CD4-positive, alpha-beta T cell treated with Interleukin-12 subunit alpha and Interleukin-12 subunit beta, for 1 hour (primary cell): ENCODE measurements at places on chromosomes 11 and 22.

DNA sequence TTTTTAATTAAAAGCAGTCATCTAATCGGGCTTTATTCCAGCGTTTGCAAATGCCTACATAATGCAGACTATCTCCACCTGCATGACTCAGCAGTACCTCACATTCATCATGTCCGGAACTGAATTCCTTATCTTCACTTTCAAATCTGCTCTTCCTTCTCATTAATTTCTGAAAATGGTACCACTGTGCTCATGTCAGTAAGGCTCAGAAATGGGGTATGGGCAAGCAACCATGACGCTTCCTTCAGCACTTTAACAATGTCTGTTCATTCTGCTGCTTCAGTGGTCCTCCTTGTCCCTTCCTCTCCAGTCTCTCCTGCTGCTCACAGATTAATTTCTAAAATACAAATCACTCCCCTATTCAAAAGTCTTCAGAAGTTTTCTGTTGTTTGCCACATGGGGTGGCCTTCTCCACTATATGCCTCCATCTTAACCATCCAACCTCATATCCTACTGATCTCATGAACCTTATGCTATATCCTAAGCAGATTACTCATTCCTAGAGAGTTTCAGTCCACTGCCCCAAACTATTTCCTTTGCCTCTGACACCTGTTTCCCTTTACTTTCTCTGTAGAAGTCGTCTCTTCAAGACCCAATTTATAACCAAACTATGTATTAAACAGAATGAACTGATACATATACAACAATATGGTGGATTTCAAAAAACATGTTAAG lies 7.0 kb downstream of the GTF2H1 start:
- DNase-seq = no peak

DNA sequence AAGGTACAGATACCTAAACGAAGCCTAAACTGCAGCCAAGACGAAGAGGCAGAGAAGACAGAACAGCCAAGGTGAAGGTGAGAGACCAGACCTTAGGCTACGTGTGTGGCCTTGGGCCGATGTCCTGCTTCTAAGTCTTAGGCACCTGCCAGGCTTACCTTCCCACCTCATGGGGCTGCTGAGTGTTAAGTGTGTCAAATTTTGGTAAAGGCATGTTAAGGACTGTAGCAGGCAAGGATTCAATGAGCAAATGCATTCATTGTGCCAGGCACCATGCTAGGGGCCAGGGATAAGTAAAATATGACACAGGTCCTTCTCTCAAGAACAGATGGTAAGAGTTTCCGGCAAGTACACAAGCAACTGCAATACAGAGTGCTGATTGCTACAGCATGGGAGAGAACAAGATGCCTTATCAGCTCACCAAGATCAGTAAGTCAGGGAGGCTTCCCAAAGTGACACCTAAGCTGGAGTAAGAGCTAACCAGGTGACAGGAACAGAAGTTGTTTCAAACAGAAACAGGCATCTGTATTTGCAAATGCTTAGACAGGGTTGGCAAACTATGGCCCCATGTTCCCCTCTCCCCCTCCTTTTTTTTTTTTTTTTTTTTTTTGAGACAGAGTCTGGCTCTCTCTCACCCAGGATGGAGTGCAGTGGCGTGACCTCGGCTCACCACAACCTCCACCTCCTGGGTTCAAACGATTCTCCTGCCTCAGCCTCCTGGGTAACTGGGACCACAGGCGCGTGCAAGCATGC lies 46.7 kb downstream of the CLTCL1 start:
- no peak for DNase-seq

DNA sequence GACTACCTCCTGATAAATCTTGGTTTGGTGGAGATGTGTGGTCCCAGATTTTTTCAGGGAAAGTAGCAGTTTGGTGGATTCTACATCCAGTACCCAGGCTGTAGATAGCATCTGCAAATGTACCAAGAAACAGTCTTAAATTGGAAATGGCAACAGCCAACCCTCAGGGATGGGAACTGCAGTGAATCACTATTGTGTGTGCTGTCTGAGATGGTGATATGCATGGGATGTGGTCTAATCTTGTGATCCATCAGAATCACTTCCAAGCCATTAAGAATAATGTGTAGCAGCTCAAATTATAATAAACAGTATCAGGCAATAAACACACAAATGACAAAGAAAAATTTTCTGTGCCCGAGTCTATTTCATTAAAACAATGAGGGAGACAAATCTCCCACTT lies 3.4 kb downstream of the OLFML1 start:
- no peak for DNase-seq

DNA sequence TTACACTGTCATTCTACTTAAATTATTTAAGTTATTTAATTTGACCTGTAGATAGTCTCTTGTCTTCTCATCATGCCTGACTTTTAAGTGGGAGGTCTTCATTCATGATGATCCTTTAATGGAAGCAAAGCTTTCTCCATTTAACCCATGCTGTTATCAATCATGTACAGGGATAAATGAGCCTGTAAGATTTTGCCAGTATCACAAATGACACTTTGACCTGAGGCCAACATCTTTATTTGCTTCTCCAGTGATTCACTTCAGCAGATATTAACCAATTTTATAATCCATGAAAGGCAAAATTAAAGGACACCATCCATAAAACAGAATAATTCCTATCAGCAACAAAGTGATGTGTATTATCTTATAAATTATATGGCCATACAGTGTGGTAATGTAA lies 7.7 kb downstream of the CCDC73 start:
- no peak for DNase-seq

- DNase-seq = no peak
Observed at GRCh38 chr22:43996981-43997265, 27.2 kb upstream of the PARVB start.

DNA sequence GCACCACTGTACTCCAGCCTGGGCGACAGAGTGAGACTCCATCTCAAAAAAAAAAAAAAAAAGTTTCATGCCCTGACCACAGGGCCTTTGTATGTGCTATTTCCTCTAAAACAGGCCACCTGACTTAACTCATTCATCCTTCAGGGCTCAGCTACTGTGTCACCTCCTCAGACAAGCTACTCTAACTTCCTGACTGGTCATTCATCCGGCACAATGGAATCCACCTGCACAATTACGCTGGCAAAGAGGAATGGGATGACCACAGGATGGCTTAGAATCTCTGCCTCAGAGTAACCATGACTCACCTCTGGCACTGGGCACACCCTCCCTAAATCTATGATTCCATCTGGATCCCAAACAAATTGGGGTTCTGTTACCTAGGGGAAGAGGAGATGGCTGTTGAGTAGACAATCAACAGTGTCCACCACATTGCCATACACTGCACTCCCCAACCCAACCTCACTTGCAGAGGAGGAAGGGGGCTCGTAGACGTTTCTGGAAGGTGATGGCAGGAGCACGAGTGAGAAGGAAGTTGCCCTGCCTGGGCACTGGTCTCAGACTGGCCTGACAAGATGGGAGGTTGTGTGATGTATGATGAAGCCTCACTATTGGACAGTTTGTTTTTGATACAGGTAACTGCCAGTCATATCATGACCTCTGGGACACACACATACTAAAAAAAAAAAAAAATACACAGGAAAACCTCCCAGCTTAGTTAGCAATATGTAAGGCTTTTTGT lies 22.8 kb upstream of the HMOX1 start:
- no peak for DNase-seq

- DNase-seq = no peak
Observed at GRCh38 chr22:21730535-21731308, 4.9 kb downstream of the YPEL1 start.

DNA sequence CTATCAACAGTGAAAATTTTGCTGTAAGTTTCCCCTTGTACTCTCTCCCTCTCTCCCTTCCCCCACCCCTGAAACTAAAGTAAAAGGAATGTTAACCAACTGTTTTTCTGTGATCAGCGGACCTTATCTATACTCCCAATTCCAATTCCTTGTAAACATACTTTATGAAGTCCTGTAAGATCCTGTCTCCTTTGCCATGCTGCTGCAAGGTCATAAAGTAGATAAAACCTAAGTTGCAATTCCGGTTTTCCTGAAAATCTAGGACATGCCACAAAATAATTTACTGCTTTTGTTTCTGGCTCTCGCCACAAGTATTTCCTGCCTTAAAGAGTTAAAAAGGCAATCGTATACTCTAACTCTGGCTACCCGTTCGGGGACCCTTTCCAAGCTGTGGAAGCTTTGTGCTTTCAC lies 1469.0 kb downstream of the LRRC4C start:
- DNase-seq = no peak

DNA sequence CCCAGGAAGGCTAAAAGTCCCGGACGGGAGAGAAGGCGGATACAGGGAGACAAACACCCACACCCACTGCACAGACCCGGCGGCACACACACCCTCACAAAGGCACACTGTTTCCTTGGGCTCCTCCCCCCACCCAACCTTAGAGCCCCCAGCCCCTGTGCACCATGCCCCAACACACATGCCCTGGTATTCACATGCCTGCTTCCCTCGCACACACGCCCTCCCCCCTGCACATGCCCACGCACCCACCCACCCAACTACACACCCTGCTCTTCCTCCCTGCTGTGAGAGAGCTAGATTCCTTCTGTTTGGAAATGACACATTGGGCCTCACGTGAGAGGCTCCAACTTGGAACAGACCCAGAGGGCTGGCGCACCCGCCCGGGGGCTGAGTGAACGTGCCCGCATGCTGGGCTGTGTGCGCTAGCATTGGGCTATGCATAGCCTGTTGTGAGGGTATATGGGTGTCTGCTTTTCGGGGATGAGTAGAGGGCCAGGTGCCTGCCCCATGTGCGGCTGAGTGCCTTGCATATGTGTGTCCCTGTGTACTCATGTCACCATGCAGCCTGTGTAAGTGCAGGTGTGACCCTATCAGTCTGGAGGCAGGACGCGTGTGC lies 518 bp upstream of the CHRM1 start:
- DNase-seq = no peak

- no peak for DNase-seq
Observed at GRCh38 chr11:115077740-115078139, 399.4 kb downstream of the NXPE2 start.

DNA sequence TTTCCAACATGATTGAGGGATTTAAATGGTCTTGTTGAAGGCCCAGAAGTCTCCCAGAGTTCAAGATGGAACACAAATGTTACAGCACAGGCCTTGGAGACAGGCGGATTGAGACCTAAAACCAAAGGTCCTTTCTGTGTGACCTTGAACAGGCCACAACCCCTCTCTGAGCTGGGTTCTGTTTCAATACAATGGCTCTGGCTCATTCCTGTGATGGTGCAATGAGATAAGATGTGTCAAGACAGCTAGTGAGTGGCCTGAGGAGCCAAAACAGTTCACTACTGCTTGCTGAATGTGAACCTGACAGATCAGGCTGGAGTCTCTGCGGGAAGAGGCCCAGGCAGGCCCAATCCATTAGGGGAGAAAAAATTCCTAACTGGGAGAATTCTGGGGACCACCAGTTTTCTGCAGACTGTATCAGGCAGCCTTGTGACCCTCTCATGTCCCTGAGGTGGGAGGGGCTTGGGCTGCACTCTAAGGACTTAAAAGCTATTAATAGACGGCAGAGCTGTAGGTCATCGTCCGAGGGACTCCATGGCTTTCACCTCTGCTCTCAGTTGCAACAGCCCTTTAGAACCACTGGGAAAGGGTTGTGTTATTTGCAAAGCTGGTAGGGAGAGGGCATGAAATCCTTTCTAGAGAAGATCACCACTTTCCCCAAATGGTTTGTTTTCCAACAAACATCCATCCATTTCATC lies 126.1 kb upstream of the TEAD1 start:
- DNase-seq = no peak

DNA sequence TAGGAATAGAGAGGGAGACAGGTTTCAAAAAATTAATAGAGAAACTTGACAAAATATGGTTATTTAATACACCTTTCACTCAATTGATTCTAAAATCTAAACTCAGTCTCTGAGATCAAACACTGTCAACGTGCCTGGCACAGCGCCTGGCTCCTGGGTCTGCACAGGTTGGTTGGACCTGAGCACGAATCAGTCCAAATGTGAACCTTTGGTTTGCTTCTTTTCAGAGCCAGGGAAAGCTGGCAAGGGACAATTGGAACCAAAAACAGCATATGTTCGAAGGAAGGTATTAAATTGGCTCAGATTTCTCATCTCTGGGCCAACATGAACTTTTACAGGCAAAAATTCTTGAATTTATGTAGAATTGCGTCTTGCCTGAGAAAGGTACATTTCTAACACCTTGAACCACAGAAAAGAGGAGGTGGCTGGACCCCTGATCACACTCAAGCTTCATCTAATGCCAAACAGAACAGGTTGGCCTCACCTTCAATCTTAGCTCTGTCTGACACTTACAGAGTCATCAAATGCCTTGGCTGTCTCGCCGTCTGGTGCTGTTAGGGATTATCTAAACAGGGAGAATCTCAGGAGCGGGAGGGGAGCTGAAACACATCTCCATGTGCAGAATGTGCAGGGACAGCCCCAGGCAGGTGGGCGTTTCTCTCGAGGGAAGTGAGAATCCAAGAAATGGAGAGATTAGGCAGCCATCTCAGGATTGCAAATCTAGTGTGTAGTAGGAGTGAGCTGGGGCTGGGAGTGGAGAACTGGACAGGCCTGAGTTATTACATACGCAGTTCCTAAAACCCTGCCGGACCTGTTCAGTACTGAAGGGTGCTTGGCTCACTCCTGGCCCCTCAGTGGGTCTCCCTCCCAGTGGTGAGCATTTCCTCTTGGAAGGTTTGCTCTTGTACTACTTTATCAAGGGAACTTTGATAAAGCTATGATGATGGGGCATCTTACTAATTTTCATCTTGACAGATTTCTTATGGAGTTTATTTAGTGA lies 442.2 kb upstream of the B3GAT1 start:
- DNase-seq = no peak

DNA sequence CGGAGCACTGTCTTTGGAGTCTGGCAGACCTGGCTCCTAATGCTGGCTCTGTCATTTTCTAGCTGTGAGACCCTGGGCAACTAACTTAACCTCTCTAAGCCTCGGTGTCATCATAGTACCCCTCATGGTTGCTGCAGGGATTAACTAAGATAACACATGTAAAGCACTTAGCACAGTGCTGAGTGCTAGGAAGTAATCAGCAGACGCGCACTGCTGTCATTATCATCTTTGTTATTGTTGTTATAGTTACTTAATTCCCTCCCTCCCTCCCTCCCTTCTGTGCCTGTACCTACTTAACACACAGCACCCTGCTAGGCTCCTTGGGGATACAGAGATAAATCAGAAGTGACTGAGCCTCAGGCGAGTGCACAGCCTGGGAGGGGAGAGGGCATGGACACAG lies 104.7 kb upstream of the PITPNB start:
- DNase-seq = no peak

DNA sequence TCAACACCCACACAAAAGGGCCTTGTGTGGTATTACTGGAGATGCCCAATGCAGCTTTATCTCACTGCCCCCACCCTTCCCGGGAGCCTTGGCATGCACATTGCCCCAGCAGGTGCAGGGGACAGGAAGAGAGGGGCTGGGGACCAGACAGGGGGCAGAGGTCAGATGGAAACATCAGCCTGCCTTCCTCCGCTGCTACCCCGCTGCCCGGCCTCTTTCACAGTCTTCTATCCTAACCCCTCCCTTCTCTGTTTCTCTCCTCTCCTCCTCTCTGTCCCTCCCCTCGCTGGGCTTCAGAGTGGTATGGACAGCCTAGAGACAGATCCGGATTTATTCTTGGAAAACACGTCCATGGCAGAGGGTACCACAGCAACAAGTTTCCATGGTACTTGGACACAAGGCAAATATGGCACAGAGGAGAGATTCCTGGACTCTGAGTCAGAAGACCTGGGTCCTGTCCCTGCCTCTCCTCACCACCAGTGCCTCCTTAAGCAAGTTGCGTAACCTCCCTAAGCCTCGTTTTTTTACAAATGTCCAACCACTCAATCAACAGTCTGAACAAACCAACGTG lies 8.3 kb upstream of the IGSF9B start:
- DNase-seq = no peak

- no peak for DNase-seq
Observed at GRCh38 chr11:127242676-127243075, 242.1 kb upstream of the KIRREL3 start.
